ENCODE measurements at places on chromosomes 2 and 18. TPM values are rescaled to one million over a fixed set of nuclear protein-coding genes. Genes with fewer than 3 reads are reported as not detected.

IL18R1 gene
- 50.2 TPM for total RNA-seq

NABP1 gene
- 50.7 TPM for total RNA-seq

ABCG5 gene
- not detected for total RNA-seq

- DNase-seq, result no peak
Observed at GRCh38 chr2:192159736-192160135, 35.0 kb downstream of the TMEFF2 start.

GRCh38 chr2:30899516-30900054, 92.3 kb upstream of the CAPN13 start:
- DNase-seq, result no peak

- DNase-seq, result no peak
Observed at GRCh38 chr2:161998857-161999256, 75.2 kb downstream of the DPP4 start.
